ENCODE measurements at places on chromosomes 2 and 18. TPM values are rescaled to one million over a fixed set of nuclear protein-coding genes. Genes with fewer than 3 reads are reported as not detected.

GRCh38 chr2:182977463-182977862 lies 60.8 kb downstream of the NCKAP1 start:
- DNase-seq, result no peak

Gene MFSD2B
- polyA plus RNA-seq, result 5.5 TPM

DNA sequence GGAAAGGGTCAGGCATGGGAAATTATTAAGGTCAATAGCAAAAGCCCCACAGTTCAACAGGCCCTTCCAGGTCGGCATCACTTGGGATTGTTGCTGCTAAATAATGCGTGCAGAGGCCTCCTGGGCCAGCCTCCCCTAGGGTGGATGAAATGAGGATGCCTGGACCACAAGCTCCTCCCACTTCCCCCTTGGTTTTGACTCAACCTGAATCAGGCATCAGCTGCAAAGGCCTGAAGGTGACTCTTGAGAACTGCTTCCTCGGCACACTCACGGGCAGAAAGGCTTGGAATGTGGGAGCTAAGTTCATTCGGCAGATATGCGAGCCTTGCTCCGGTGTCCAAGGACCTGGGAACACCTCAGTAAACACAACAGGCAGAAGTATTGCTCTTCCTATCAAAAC lies 69.3 kb downstream of the MBP start:
- DNase-seq, result no peak

DNA sequence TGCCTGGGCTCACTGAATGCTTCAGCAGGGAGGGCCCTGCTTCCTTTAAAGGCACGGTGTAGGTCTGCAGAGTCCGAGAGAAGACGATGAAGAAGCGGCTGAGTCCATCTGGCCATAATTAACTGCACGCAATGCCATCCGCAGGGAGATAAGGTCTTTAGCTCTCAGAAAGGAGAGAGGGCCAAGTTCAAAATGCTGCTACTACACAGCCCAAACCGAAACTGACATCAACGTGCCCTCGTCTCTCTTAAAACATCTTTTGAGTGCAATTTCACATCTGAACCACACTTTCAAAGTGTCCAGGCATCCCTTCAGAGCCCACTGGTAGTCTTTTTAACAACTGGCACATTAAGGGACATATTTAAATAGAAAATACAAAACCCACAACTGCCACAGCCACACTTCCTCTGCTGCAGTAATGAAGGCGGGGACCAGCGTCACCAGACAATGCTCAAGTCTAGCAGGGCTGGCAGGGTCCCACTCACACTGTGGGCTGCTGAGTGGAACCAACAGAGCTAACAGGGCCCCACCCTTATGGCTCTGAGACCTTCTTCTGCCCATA lies 35.8 kb downstream of the ST3GAL5 start:
- DNase-seq, result no peak

Gene GULP1
- polyA plus RNA-seq, result 108 TPM

GRCh38 chr2:134174711-134175110 lies 79.2 kb upstream of the MGAT5 start:
- DNase-seq, result no peak

Gene UPP2
- polyA plus RNA-seq, result 0.29 TPM

DNA sequence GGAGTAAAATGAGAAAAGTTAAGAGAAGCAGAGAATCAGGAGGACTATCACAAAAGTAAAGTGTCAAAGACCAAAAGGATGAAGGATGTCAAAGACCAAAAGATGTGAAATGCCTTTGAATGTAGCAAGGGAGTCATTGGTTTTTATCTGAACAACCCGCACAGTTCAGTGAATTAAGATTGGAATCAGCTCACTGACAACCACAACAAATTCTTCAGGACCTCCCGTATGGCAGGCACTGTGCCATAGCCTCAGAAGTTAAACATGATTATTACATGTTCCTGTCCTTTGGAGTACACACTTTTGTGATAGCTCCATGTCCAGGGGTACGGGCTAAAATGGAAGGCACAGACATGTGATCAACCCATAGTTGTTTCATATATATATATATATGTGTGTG lies 5.0 kb upstream of the TXNL1 start:
- no peak for DNase-seq

Gene G6PC2
- not detected for polyA plus RNA-seq

DNA sequence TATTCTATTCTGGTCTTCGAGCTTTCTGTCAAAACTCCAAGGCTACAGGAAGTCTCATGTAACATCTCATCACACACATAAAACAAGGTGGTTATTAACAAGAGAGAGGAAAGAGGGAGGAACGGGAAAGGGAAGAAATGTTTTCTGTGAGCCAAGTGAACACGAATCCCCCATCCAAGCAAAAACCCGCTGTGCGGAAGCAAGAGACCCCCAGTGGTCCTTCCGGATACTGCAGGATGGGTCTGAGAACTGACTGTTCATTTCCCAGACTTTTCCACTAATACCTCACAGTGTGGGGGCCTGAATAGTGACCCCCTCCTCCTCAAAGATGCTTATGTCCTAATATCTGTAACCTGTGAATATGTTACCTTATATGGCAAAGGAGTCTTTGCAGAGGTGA lies 19.0 kb upstream of the DIPK1C start:
- no peak for DNase-seq

DNA sequence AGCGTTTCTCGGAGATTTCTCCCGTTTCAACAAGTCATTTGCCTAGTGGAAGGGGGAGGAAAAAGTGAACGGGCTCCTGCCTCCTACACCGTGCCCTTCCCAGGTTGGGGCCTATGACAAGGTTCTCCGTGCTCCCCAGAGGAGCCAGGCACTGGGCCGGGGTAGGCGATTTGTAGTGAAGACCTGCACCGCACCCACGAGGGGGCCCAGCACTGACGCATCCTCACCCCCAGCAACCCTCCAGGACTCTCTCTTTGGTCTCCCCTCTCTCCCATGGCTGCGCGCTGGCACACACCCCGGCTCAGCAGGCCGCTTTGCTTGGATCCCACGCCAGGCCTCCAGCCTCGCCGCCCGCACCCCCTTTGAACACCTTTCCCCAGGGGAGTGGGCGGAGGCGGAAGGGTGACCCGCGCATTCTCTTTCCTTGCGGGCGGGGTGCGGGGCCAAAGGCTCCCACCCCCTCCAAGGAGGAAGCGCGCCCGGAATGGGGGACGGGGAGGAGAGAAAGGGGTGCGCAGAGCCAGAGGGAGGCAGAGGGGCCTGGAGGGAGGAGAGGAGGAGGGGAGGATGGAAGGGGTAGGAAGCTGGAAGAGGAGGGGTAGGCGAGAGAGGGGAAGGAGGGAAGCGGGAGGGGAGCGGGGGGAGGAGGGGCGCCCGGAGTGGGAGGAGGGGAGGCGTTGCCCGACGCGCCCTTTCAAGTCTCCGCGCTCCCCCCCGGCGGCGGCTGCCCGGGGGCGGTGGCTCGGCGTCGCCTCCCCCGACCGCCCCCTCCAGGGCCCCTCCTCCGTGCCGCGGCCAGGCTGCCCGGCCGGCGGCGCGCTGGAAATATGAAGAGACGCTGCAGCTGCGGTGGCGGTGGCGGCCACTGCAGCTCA lies at the start of gene APCDD1:
TSS of gene APCDD1 (plus strand) at position 830 of the 875 bp plus-strand sequence. CDS start 347 bp downstream, outside the sequence.
- DNase-seq, result peak; percentile 92

GRCh38 chr18:76392349-76392748 lies 102.7 kb downstream of the ZNF516 start:
- no peak for DNase-seq

DNA sequence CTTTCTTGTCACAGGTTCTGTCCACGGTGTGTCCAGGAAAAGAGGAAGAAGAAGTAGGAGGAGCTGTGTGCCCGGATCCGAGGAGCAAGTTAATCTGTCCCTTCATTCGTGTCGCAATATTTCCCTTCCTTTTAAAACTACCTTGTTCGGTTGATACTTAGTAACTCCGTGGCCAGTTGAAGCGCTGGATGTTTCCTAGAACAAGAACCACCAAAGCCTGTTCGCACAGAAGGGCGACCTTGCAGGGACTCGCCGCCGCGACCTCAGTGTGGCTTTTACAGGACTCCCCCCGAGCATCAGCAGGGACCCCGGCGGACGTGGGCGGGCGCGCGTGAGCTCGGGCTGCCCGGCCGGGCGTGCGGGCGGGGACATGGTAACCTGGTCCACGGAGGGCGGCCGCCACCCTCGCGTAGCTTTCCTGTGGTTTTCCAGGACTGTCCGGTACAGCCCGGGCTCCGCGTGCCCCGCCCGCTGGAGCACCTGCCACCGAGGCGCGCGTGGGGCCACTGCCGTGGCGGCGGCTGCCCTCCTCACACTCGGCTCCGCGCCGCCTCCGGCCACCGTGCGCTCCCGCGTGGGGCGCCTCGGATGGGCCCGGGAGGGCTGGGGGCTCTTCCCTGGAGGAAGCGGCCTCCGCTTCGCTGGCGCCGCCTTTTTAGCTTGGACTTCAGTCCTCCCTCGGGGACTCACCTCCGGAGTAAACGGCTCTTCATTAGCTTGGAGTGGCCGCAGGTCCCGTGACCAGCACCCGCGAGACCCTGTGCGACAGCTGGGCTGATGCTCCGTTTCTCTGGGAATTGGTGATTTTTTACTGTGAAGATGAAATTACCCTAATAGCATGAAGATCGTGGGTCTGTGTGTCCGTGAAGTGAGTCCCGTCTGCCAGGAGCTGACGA lies 9.2 kb upstream of the D2HGDH start:
- DNase-seq, result no peak

DNA sequence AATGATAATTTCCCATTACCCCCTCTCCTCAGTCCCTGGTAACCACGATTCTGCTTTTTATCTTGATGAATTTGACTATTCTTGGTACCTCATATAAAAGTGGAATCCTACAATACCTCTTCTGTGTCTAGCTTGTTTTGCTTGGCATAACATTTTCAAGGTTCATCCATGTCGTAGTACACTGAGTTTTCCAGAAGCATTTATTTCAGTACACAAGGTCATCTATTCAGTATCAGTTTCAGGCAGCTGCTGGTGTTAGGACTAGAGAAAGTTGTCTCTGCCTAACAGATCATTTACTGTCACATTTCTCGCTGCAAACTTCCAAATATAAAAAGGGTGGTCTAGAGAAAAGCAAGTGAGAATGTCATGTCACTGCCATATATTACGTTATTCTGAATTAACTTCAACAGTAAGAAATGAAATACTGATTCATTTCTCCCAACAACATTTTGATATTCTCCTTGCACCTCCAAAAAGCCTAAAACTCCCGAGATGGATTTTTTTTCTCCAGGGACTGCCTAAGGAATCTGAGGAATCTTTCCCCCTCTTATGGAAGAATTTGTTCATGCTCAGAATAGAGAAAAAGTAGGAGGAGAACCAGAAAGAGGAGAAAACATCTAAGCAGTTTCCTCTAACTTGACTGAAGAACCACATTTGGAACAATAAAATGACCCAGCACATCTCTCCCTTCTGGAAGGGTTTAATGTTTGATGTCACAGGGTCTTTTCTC lies 36.0 kb downstream of the CDK15 start:
- no peak for DNase-seq

GRCh38 chr2:38610851-38611801 lies 8.4 kb upstream of the HNRNPLL start:
- no peak for DNase-seq

- no peak for DNase-seq
These were observed 619 bp upstream of the MSH6 start for GRCh38 chr2:47782381-47782670.

Gene MOGAT1
- polyA plus RNA-seq, result not detected

Gene ERLEC1
- 62.5 TPM for polyA plus RNA-seq

DNA sequence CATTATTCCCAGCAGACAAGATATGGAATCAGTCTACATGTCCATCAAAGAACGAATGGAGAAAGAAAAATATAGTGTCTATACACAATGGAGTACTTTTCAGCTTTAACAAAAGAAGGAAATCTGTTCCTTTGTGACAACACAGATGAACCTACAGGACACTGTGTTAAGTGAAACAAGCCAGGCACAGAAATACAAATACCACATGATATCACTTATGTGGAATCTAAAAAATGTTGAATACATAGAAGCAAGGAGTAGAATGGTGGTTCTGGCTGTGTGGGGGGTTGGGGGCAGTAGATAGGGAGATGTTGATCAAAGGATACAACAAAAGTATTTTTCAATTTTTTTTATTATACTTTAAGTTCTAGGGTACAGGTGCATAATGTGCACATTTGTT lies 347.7 kb upstream of the MAP2 start:
- no peak for DNase-seq

DNA sequence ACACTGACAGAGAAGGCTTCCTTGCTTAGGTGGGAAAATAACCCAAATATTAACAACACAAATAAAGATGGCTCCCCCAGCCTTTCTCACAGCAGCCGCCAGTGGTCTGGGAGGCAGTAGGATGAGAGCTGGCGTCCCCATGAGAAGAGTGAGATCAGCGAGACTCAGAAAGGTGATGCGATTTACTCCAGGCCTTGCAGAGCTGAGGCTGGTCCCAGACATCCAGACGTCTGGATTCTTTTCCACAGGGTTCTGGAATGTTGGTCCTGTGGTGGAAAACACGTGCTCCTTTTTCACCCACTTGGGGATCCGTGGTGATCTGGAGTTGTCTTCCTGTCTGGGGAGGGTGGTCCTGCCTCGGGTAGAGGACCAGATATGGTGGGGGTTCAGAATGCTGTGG lies 190.6 kb downstream of the CTIF start:
- DNase-seq, result no peak

Gene HES6
- 2.6 TPM for polyA plus RNA-seq

GRCh38 chr2:31233231-31233630 lies 721 bp upstream of the EHD3 start:
- DNase-seq, result no peak

GRCh38 chr2:191351921-191352320 lies 106.7 kb downstream of the MYO1B start:
- DNase-seq, result no peak

Gene ACTR2
- 183 TPM for polyA plus RNA-seq

GRCh38 chr18:59923539-59924196 lies 23.9 kb downstream of the PMAIP1 start:
- DNase-seq, result no peak

- DNase-seq, result no peak
These were observed 34.0 kb downstream of the UXS1 start for GRCh38 chr2:106159866-106160785.

GRCh38 chr18:60266558-60266957 lies 106.0 kb downstream of the MC4R start:
- DNase-seq, result no peak

DNA sequence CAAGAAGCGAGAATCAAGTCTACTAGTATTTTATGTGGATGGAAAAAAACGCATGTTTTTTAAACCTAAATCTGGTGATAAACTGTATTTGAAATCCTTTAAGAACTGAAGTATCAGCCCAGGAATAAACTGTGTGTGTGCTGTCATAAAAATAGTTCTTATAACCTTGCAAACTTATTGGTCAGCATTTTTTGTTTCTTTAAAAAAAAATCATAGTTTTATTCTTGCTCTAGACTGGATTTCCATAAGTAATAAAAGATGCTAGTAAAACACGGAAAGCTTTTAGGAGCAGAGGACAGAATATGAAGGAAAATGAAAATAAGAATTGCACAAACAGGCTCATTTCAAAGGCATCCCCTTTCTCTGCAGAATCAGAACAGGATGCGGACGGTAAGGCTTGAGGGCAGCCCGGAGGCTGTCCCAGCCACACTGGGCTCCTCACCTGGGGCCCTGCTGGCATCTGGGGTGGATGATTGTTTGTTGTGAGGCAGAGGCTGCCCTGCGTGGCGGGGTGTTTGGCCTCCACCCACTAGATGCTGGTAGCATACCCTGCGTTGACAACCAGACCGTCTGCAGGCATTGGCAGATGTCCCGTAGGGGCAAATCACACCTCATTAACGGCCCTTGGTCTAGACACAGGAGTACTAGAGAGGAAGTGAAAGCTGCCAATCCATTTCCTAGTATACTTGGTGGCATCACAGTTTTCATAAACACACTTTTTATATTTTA lies 52.5 kb downstream of the MBP start:
- no peak for DNase-seq
